Substantia nigra (tissue), 51 donors: ENCODE measurements at places on chromosomes 12 and 14.

DNA sequence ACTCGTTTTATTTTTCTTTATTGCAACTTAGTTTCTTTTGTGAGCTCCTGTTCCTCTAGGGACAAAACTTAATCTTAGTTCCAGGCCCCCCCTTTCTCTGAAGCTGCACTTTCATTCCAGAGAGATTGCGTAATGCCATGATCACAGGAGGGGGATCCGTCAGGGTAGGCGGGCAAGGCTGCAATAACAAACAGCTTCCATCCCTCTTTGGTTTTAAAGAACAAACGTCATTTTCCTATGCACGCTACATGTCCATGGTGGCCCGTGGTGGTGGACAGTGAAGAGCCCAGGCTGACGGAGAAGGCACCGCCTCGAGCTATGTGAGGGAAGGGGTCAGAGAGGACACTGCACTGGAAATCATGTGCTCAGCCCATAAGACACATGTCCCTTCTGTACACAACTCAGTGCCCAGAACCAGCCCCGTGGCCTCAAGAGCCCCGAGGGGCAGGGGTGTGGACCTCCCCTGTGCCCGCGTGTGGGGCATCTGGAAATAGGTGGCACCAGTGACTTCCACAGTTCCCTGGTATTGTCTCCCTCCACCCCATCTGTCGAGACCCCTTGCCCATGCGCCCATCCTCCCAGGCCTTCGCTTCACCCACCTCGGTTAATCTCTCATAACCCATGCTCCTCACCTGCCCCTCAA lies 161.4 kb downstream of the ADGRD1 start:
- DNase-seq: no peak

DNA sequence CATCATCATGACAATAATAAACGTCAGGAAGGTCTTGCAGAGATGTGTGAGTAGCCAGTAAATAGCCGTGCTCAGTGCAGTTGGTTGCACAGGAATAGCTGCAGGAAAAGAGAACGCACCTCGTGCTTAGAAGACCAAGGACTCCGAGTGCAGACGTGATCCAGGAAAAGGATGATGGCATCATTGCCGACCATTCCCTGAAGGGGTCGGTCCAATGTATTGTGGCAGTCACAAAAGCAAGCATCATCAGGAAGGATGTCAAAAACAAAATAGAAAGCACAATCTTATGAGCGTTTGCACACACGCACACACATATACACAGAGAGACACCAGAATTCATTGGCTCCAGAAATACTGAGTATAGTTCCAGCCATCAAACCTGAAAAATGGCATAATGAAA lies 12.8 kb downstream of the DUSP6 start:
- DNase-seq: no peak

DNA sequence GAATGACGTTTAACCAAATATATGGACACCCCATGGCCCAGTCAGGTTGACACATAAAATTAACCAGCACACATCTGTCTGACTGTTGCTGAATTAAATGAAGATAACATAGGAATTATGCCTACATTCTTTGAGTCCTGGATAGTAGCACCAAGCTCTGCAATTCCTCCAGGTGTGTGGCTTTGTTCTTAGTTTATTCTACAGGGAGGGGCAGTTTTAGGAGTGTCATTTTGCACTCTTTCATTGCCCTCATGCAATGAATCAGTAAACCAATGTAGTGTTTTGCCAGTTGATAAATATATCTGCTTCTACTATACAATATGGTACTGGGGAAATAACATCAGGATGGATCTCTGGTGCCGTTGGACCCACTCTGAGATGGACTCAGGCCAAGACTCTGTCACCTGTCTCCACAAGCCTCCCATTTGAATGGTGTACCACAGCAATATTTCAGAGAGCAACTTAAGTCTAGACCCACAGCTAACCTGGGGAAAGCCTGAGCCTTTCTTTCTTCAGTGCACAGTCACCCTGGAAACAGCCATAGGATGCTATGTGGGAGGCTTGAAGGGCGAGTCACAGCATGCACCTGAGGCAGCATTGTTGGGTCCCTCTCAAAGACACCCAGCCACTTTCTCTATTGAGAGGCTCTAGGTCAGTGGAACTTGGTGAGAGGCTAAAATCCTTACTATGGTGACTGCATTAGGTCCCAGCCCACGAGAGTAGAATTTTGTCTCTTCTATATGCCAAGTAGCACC lies 73.2 kb downstream of the ANO4 start:
- DNase-seq: no peak

- DNase-seq: no peak
Observed at GRCh38 chr12:32027684-32028365, 68.6 kb downstream of the RESF1 start.

- DNase-seq: no peak
Observed at GRCh38 chr12:132310181-132311040, 19.0 kb downstream of the GALNT9 start.

DNA sequence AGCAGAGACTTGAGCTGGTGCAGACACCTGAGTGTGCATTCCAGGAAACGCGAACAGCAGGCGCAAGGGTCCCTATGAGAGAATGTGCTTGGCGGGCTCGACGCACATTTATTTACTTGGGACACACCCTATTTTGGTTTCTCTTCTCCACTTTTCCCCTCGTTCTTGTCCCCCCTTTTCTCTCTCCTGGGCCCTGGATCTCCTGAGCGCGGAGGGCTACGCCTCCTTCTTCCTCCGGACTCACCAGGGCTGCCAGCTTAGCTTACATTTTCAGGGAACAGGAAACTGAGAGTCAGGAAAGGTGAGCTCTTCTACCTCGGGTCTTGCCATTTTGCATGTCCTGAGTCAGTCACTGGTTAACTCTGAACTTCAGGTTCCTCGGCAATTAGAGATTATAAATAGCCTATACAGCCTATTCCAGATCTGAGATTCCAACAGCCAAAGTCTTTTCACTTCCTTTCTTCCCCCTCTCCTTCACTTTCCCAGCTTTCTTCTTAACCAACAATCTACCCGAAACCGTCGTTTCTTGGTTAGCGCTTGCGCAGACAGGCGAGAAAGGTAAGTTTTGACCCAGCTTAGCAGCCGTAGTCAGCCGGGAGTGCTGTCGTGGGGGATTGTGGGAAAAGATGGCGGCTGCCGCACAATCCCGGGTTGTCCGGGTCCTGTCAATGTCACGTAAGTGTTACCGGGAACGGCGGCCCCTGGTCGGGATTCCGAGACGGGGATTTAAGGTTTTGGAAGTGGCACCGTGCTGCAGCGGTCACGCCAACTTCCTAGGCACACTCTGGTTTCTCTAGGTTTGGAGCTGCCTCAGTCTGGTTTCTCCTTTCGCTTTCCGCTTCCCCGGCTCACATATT lies at the start of the genes AKAP3 and NDUFA9:
Gene AKAP3 (minus strand): TSS at position 551 of the 857 bp plus-strand sequence. CDS start 10,855 bp downstream, outside the sequence.
Gene NDUFA9 (plus strand): TSS at position 614 of the 857 bp plus-strand sequence. CDS start 13 bp downstream, at position 627.
- peak; percentile 60 for DNase-seq

GRCh38 chr12:89923091-89923490 lies 214.5 kb upstream of the ATP2B1 start:
- no peak for DNase-seq

DNA sequence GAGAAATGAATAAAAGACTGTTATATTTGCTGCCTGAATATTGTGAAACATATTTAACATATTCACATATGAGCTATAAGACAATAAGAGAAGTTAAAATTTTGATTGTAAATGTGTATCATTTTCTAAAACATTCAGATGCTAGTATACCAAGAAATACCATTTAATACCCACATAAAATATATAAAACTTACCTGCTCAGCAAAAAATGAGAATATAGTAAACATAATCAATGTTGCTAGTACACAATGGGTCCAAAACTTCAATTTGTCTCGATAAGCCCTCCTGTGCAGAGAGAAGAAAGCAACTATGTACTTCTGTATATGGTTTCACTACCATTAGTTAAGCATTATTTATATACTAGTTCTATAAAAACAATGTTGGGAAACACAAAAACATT lies 9.6 kb upstream of the SYCP3 start:
- no peak for DNase-seq
